ENCODE measurements at places on chromosomes 6 and 20. TPM values are rescaled to one million over a fixed set of nuclear protein-coding genes. Genes with fewer than 3 reads are reported as not detected.

BHLHE23 gene
- total RNA-seq: not detected

MYT1 gene
- 0.11 TPM for total RNA-seq

CEP57L1 gene
- 6.2 TPM for total RNA-seq

C6orf141 gene
- total RNA-seq: 0.41 TPM

TGM2 gene
- 846 TPM for total RNA-seq

FAM217A gene
- not detected for total RNA-seq

CTSA gene
- 116 TPM for total RNA-seq

GRCh38 chr6:170108456-170108855 is 182.4 kb downstream of the DLL1 start:
- H3K27ac ChIP-seq: no peak overlapping the region
- no peak overlapping the region for H3K4me3 ChIP-seq
- no peaks in the 10 kb centered on the region for H3K36me3 ChIP-seq
- DNase-seq: peak; percentile 3

- DNase-seq: no peak
- no peak overlapping the region for H3K4me3 ChIP-seq
- H3K27me3 ChIP-seq: peaks cover 15% of the 10 kb centered on the region
- H3K4me1 ChIP-seq: peaks cover 14% of the 10 kb centered on the region
These were observed 57.9 kb downstream of the ISM1 start for GRCh38 chr20:13278812-13279570.

GRCh38 chr6:166556863-166557322 is 29.6 kb downstream of the RAMACL start:
- H3K27ac ChIP-seq: peak overlapping the region; percentile 90
- DNase-seq: peak; percentile 87
- H3K27me3 ChIP-seq: no peaks in the 10 kb centered on the region
- H3K36me3 ChIP-seq: no peaks in the 10 kb centered on the region
- H3K4me1 ChIP-seq: peaks cover 68% of the 10 kb centered on the region
- peak overlapping the region; percentile 38 for H3K4me3 ChIP-seq

DNA sequence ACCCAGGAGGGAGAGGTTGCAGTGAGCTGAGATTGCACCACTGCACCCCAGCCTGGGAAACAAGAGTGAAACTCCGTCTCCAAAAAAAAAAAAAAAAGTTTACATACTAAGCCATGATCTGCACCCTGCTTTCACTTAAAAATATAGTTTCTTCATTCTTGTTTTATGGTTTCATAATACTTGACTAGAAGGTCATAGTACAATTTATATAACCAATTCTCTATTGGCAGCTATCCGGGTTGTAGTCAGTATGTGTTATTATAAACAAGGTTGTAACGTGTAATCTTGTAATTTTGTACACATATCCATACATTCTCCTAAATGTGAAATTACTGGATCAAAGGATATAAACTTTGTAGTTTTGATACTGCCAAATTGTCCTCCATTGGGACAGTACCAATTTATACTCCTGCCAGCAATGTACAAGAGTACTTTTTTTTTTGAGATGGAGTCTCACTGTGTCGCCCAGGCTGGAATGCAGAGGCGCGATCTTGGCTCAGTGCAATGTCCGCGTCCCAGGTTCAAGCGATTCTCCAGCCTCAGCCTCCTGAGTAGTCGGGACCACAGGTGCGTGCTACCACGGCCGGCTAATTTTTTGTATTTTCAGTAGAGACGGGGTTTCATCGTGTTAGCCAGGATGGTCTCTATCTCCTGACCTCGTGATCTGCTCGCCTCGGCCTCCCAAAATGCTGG is 144.8 kb downstream of the GJA10 start:
- H3K27me3 ChIP-seq: no peaks in the 10 kb centered on the region
- no peak for DNase-seq
- no peaks in the 10 kb centered on the region for H3K36me3 ChIP-seq

DNA sequence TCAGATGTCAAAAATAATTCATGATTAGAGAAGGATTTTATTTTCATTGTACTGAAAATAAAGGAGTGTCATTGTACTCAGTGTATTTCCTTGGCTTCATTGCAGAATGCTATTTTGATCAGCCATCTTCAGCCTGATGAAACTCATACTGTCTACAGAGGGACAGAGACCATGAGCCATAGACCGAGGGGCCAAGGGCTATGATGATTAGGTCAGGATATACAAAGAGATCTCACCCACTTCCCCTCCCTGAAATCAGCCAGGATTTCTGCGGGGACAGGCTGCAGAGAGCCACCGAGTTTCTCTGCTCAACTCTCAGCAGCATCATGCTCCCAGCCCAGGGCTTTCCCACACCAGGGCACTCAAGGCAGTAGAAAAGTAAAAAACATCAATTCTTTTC is 47.0 kb downstream of the ALDH8A1 start:
- no peak overlapping the region for H3K27ac ChIP-seq
- H3K36me3 ChIP-seq: no peaks in the 10 kb centered on the region
- no peaks in the 10 kb centered on the region for H3K27me3 ChIP-seq
- no peak for DNase-seq

- no peak for DNase-seq
- no peaks in the 10 kb centered on the region for H3K27me3 ChIP-seq
- peaks cover 3% of the 10 kb centered on the region for H3K4me1 ChIP-seq
- no peak overlapping the region for H3K27ac ChIP-seq
These were observed 17.5 kb downstream of the ELMO2 start for GRCh38 chr20:46388937-46389336.

DNA sequence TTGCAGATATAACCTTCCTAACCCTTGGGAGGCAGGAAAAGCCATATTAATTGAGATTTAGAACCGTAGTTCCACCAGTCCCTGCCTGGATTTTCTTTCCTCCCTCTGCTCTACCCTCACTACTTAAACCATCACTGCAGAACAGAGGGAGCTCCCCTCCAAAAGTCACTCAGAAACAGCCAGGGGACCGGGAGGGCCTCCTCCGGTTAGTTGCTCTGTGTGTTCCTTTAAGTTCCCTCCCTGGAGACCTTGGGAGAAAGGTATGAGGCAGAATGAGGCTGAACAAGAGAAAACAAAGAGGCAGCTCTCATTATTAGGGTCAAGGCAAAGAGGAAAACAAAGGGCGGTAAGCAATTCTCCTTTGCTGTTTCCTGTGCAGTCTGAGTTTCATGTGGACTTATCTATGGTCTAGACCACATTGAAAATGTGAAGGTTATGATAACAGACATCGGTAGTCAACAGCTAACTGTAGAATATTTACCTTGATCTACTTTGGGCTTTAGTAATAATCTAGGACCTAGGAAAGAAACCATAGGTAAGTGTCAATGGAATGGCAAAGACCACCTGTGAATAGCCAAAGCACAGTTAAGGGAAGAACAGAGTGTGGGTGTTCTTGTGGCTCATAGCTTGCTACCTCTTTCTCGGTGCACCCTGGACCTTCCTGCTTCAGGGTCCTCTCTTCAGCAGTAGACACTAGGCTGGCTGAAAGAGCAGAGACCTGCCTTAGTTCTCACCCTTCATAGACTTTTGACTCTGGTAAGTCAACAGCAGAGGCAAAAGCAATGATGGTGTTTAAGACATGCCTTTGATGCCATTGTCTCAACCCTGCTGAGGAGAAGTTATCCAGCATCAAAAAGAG is 250.9 kb upstream of the CITED2 start:
- DNase-seq: no peak
- no peak overlapping the region for H3K4me3 ChIP-seq
- peaks cover 6% of the 10 kb centered on the region for H3K4me1 ChIP-seq
- no peaks in the 10 kb centered on the region for H3K36me3 ChIP-seq
- H3K27me3 ChIP-seq: no peaks in the 10 kb centered on the region

GRCh38 chr6:84643778-84644177 is 120.6 kb downstream of the TBX18 start:
- no peaks in the 10 kb centered on the region for H3K27me3 ChIP-seq
- no peak overlapping the region for H3K4me3 ChIP-seq
- no peak overlapping the region for H3K27ac ChIP-seq
- no peaks in the 10 kb centered on the region for H3K36me3 ChIP-seq
- DNase-seq: no peak

DNA sequence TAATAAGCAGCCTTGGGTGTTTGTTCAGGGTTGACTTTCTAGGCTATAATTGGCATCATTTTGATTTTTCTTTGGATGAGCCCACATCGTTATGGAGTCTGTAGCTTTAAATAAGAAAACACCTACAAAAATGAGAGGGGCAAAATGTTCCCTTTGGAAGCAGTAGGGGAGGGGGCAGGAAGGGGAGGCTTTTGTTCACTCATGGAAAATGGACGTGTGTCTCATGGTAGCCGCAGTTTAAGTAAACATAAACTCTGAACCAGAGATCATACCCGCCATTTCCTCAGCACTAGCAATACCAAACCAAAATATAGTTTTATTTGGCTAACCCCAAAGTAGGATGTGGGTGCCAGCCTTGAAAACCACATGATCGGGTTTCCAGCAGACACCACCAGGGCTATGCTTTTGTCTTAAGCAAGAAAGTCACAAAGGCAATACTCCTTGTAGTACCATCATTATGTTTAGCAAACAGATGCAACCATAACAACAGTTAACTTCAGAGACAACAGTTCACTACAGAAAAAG is 572.5 kb upstream of the JAG1 start:
- peaks cover 13% of the 10 kb centered on the region for H3K27me3 ChIP-seq
- H3K4me1 ChIP-seq: peaks cover 7% of the 10 kb centered on the region
- DNase-seq: no peak
- H3K36me3 ChIP-seq: no peaks in the 10 kb centered on the region

GRCh38 chr20:33824852-33825251 is 13.7 kb downstream of the CHMP4B start:
- H3K4me1 ChIP-seq: peaks cover 100% of the 10 kb centered on the region
- no peak overlapping the region for H3K27ac ChIP-seq
- no peak overlapping the region for H3K4me3 ChIP-seq
- H3K36me3 ChIP-seq: no peaks in the 10 kb centered on the region
- no peak for DNase-seq
- H3K27me3 ChIP-seq: no peaks in the 10 kb centered on the region

GRCh38 chr20:41158082-41158625 is 20.8 kb downstream of the PLCG1 start:
- H3K36me3 ChIP-seq: peaks cover 30% of the 10 kb centered on the region
- H3K4me1 ChIP-seq: peaks cover 88% of the 10 kb centered on the region
- no peak overlapping the region for H3K4me3 ChIP-seq
- DNase-seq: no peak
- H3K27me3 ChIP-seq: no peaks in the 10 kb centered on the region

DNA sequence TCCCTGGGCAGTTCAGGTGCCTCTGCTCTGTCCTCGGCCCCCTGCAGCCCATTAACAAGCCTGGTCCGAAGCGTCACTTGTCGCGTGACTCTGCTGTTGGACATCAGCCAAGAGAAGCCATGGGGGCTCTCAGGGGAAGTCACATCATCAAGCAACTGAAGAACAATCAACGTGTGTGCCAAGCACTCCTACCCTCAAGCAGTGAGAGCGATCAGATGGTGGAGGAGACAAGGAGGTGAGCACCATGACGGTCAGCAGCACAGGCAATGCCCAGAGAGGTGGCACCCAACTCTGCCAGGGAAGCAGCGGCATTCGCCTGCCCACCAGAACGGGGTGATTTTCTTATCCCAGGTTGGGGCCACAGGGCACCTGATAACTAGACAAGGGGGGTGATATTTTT is 132.7 kb downstream of the AGPAT4 start:
- no peak for DNase-seq
- no peak overlapping the region for H3K4me3 ChIP-seq
- peaks cover 19% of the 10 kb centered on the region for H3K36me3 ChIP-seq
- H3K27ac ChIP-seq: no peak overlapping the region
- peaks cover 6% of the 10 kb centered on the region for H3K4me1 ChIP-seq

DNA sequence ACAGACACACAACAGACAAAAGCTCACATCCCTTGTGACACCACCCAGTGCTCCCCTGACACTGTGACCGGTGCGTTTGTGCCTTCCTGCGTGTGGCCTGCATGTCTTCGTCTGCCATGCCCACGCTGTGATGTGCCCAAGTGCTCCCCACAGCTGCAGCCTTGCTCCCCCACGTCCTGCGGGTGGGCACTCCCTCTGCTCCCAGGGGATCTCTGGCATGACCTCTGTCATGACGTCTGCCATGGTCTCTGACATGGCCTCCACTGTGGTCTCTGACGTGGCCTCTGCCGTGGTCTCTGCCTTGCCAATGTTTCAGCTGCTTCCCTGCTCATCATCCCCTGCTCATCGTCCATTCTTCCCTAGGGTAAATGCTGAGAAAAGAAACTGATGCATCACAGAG is 200.9 kb downstream of the DLL1 start:
- no peaks in the 10 kb centered on the region for H3K27me3 ChIP-seq
- peaks cover 15% of the 10 kb centered on the region for H3K4me1 ChIP-seq
- no peak for DNase-seq
- H3K27ac ChIP-seq: no peak overlapping the region
- H3K36me3 ChIP-seq: no peaks in the 10 kb centered on the region

DNA sequence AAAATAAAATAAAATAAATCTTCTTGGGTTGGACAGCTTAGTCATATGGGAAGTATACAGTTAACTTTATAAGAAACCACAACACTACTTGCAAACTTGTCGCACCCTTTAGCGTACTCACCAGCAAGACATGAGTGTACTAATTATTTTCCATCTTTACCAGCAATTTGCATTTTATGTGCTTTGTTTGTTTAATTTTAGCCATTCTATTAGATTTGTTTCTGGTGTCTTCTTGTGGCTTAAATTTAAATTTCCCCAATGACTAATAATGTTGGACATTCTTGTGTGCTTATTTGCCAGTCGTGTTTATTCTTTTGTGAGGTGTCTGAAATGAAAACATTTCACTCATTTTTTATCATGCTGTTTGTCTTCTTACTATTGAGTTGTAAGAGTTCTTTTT is 1172.2 kb upstream of the CITED2 start:
- H3K4me3 ChIP-seq: no peak overlapping the region
- no peaks in the 10 kb centered on the region for H3K27me3 ChIP-seq
- DNase-seq: no peak

- no peak for DNase-seq
- no peaks in the 10 kb centered on the region for H3K4me1 ChIP-seq
- H3K4me3 ChIP-seq: no peak overlapping the region
- H3K27ac ChIP-seq: no peak overlapping the region
These were observed 166.0 kb upstream of the PLN start for GRCh38 chr6:118382126-118382525.

- H3K36me3 ChIP-seq: no peaks in the 10 kb centered on the region
- DNase-seq: no peak
- H3K4me3 ChIP-seq: no peak overlapping the region
- peaks cover 100% of the 10 kb centered on the region for H3K27me3 ChIP-seq
These were observed 4.5 kb downstream of the PRDM13 start for GRCh38 chr6:99611148-99611547.

DNA sequence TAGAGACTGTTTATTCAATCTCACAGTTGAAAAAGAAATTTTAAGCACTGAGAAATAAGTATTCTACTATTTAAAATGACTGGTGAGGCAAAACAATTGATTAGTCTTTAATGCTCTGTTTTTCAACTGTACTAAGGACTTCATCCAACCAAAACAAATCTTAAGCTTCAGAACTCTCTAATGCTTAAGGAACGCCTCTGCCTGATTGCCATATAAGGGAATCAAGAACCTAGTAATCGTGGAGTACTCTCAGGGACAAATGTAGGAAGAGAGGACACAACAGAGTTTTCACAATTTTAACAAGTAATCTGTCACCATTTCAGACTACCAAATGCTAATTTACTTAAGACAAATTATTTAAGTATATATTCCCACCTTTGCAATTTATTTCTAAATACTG is 16.1 kb downstream of the FBXO30 start:
- H3K27me3 ChIP-seq: no peaks in the 10 kb centered on the region
- H3K36me3 ChIP-seq: peaks cover 21% of the 10 kb centered on the region
- peaks cover 50% of the 10 kb centered on the region for H3K4me1 ChIP-seq
- H3K27ac ChIP-seq: no peak overlapping the region
- no peak for DNase-seq

GRCh38 chr20:59242714-59243626 is 57.4 kb upstream of the EDN3 start:
- no peaks in the 10 kb centered on the region for H3K36me3 ChIP-seq
- H3K27ac ChIP-seq: no peak overlapping the region
- H3K4me3 ChIP-seq: no peak overlapping the region
- no peak for DNase-seq
- peaks cover 77% of the 10 kb centered on the region for H3K27me3 ChIP-seq
